ENCODE measurements at places on chromosomes 7 and 10.

DNA sequence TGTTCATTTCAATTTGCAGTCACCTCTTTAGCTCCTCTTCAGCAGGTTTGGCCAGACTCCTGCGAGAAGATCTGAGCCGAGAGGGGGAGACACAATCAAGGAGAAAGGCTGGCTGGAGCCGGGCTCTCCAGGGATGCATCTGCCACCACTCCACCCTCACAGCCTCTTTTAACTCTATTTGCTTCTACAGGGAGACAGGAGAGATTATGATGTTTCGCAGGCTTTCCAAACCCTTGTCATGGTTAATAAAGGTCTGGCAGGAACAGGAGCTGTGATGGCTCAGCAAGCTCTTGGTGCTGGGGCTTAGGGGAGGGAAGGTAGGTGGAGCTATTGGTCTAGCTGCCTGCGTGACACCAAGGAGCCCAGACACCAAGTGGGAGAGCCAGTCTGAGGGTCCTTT lies 448.1 kb upstream of the PODXL start:
- no peak for DNase-seq

DNA sequence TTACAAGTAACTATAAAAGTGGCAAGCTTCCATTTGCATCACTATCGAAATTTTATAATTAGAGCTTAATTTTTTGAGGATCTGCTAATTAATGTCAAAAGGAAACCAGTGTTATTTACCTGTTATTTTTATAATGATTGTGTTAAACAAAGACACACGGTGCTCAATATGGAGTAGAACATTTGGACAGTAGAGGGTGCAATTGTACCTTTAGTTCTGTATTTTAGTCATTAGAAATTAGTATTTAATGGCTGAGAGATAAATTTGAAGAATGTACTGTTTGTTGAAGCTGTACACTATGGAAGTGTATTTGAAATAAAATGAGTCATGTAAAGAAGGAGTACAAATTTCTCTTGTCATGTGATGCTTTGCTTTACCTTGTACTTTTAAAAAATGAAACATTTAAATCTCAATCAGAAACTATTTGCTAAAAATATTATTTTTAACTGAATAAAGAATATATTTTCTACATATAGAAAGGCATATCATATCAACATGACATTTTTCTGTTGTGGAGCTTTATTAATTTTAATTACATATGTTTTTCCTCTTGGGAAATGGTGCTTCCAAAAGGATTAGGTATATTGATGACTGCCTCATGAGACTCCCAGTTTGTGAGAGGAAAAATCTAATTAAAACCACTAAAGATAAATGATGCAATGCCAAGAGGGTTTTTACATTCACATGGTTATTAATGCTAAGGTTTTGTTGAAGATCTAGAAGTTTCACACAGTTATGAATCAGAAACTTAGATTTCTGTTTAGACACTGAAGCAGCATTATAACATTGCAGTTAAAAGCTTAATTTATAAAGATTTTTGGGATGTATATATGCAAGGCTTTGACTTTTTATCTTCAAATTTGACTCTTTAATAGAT lies 10.4 kb upstream of the PRKG1 start:
- DNase-seq, result peak; percentile 23

DNA sequence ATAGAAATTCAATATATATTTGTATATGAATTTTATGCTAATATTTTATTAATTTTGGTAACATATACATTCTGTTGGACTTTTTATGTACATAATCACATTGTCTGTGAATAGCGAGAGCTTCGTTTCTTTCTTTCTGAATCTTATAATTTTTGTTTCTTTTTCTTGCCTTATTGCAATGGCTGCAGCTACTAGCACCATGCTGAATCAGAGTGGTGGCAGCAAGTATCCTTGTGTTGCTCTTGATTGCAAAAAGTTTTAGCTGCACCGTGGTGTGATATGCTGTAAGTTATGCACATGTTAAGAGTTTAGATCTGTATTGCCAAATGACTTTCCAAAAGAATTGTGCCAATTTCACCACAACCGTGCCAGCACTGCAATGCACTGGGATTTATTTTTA lies 32.6 kb downstream of the ELFN1 start:
- no peak for DNase-seq

DNA sequence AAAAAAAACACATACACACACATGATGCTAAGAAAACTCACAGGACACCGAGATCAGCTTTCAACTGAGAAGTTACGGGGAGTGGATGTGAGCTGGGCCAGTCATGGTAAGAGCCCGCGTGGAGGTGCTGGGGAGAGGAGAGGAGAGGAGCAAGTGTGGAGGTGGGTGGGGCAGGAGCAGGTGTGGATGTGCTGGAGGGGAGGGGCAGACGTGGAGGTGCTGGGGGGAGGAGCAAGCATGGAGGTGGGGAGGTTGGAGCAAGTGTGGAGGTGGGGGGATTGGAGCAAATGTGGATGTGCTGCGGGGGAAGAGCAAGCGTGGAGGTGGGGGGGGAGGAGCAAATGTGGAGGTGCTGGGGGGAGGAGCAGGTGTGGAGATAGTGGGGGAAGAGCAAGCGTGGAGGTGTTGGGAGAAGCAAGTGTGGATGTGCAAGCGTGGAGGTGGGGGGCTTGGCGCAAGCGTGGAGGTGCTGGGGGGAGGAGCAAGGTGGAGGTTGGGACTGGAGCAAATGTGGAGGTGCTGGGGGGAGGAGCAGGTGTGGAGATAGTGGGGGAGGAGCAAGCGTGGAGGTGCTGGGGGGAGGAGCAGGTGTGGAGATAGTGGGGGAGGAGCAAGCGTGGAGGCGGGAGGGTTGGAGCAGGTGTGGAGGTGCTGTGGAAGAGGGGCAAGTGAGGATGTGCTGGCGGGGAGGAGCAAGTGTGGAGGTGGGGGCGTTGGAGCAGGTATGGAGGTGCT lies 24.5 kb upstream of the NCAPG2 start:
- no peak for DNase-seq

DNA sequence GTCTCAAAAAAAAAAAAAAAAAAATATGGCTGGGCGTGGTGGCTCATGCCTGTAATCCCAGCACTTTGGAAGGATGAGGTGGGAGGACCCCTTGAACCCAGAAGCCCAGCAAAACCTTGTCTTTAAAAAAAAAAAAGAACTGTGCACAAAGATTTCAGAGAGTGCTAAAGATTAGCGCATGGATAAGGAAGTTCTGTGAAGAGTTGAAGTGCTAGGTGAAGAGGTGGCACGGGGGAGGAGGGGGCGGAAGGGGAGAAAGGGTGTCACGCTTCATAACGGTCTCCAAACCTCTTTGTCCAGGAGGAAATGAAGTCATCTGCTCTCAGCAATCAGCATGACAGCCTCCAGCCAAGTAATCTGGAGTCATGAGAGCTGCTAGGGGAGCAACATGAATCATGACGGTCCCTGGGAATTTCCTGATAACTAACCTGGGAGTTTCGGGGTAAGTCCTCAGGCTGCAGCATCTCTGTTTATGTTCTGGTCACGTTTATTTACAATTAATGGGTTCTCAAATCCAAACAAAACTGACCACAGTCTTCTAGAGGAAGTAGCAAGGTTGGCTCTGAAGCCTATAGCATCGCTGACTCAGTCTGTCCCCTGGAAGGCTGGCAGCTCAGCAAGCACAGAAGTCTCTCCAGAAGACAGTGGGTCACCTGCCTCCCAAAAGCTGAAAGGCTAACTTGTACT lies 1.9 kb upstream of the PLAU start:
- peak; percentile 85 for DNase-seq

DNA sequence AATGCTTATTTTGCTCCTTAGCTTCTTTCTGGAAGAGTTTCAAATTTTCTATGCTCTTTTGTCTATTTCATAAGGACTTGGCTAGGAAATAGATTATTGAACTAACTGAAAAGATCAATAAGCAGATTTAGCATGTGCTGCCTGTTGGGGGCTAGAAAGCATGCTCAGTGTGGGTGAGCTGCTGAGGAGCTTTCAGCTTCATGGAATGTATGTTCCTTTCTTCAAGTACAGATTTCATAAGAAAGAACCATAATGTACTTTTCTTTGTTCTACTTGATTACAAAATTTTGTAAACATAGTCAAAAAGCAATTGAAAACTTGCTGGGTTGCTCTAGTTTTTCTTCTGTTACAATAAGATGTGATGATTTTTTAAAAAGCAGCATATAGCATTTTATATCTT lies 73.8 kb downstream of the TAF3 start:
- no peak for DNase-seq

DNA sequence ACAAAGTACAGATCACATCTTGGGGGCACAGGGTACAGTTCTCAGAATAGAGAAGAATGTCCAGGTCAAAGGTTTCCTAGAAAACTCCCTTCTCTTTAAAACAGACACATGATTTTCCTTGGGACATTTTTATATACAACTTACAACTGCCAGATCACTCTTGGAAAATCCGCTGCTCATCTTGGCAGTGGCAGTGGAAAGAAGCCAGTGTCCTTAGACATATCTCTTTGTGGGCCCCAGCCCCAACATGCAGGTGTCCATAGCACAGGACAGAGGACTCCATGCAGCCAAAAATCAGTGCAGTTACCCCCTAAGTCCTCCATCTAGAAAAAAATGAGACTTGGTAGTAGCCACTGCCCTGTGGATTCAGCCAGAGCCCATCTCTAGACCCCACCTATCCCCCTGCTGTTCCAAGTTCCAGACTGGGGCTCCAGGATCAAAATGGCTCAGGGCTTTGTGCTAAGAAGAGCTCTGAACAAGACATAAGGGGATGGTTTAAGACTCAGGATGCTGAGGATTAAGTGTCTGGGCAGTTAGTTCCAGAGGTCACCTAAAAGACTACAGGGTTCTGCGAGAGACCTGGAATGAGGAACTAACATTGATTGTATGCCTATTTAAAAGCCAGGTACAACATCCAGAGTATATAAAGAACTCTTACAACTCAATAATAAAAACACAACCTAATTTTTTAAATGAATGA lies 34.4 kb downstream of the HIPK2 start:
- no peak for DNase-seq

- DNase-seq, result no peak
These were observed 29.7 kb downstream of the TMEM248 start for GRCh38 chr7:66950763-66951162.

DNA sequence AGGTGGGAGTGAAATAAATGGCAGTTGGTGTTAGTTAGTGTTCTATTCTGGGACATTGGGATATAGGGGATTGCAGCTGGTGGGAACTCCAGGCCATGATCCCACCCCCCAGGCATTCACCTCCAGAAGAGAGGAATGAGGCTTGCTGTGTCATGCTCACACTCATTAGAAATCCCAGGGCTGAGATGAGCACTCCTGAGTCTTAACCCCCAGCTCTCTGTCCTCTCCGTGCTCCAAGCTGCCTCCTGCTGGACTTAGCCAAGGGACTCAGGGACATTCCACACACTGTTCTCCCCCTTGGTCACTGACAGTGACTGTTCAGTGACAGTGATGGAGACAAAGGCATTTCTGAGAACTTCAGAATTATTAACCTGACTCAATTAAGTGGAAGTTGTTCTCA lies 21.5 kb downstream of the CYP26A1 start:
- no peak for DNase-seq

GRCh38 chr7:10845225-10845624 lies 128.4 kb upstream of the PHF14 start:
- no peak for DNase-seq

DNA sequence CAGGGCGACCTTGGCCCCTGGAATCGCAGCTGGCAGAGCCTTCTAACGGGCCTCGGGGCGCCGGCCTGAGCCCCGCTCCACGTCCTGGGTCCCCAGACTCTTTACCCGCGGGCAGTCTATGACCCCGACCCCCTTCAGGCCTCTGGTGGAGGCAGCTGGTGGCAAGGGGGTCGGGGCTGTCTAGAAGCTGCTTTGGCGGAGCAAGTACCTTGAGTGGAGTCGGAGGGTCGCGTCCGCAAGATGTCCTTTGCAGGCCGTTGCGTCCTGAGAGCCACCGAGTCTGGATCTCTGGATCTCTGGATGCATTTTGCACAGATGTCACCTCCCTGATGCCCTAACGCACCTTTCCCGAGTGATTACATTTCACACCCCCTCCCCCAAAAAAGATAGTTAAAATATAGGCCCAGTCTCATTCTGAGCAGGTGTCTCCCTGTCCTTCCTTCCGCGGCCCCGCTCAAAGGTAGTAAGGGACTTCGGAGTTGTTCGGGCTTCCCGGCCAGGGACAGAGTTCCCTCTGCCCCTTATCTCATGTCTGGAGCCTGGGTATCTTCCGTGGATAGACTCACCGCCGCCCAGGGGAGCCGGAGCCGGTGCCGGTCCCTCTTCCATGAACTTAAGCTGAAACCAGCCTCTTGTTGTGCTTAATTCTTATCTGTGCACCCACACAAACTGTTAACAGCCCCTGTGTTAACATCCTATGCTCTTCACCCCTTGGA lies 457 bp downstream of the ACADSB start:
- no peak for DNase-seq

DNA sequence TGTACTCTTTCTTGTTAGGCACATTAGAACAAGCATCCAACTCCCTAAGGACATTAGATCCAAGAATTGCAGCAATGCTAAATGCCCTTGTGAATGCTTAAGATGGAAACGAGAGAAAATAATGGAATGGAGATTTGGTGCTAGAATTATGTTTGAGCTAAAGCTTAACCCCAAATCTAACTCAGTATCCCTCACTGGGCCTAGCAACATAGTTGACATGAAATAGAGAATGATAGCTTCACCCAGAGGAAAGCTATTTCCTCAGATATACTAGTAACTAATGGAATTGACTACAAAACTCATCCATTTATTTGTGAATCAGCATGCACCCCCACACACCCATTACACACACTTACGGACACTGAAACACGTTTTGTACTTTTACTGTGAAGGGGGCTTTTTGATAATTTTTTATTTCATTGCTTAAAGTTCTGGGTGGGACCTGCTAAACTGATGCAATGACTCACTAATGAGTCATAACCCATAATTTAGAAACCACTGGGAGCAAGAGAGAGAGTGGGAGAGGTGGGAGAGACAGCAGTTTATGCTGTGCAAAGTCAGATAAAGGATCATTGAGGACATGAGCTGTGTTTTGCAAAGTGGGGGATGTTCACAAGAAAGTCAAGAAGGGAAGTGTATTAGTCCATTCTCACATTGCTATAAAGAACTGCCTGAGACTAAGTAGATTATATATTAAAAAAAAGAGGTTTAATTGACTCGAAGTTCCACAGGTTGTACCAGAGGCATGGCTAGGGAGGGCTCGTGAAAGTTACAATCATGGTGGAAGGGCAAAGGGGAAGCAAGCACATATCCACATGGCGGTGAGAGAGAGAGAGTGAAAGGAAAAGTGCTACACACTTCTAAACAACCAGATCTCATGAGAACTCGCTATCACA lies 382.7 kb downstream of the SFMBT2 start:
- DNase-seq, result no peak

DNA sequence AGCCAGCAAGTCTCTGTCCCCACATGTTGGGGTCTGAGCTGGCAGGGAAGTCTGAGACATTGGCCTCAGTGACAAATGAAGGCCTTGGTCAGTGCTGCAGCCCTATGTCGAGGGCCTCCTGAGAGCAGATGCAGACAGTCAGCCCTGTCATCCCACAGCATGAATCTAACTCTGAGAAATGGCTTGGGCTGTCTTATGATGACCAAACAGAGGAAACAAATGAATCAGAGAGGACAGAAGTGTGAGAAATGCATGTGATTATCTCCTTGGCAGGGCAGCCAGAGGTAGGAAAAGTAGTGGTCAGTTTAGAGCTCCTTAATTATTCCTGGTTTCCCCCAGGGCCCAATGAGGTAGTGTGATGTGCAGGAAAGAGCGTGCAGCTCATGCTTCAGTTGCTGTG lies 287.6 kb downstream of the SORCS3 start:
- DNase-seq, result no peak

Measured in AG04449 (cell line).